ENCODE measurements at places on chromosomes 1 and 21.

GRCh38 chr1:7827126-7827955 lies 25.5 kb downstream of the UTS2 start:
- peak; percentile 12 for DNase-seq

DNA sequence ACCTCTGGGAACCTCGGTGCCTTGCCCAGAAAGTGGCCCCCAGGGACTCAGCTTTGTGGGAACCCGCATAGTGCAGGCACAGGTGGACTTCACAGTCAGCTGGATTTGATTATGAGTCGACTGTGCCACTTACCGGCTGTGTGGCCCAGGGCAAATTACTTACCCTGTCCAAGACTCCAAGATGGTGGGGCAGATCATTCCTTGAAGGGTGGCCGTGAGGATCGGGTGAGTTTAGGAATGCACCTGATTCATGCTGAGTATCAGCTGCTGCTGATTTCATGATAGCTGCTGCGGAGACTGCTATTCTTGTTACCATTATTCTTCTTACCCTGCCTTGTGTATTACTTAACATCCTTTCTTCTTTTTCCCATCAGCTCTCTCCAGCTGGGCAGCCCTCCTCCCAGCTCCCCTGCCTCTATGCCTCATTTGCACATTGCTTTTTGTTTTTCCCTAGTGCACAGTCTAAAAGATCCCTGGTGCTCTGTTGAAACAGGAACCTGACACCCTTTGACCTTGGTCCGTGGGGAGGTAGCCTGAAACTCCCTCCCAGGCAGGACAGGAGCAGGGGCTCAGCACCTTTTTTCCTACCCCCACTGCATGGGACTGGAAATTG lies 40.5 kb upstream of the FHAD1 start:
- DNase-seq: no peak

- no peak for DNase-seq
These were observed 618.7 kb upstream of the BRINP3 start for GRCh38 chr1:191096405-191096804.

GRCh38 chr21:45109831-45110492 lies 35.6 kb downstream of the ADARB1 start:
- DNase-seq: no peak

GRCh38 chr1:91929250-91929649 lies 20.0 kb upstream of the BRDT start:
- DNase-seq: no peak

DNA sequence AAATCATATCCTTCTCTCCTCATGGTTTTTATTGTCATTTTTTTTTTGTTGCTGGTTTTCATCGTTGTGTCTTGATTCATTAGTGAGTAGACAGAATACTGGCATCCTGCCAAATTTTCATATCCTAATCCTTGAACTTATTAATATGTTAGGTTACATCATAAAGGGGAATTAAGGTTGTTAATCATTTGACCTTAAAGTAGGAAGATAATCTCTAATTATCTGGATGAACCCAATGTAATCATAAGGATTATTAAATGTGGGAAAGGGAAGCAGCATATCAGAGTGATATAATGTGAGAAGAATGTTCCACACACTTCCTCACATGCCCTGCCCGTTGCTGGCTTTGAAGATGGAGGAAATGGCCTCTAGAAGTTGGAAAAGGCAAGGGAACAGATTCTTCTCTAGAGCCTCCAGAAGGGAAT lies 299.7 kb downstream of the HMCN1 start:
- DNase-seq: no peak

DNA sequence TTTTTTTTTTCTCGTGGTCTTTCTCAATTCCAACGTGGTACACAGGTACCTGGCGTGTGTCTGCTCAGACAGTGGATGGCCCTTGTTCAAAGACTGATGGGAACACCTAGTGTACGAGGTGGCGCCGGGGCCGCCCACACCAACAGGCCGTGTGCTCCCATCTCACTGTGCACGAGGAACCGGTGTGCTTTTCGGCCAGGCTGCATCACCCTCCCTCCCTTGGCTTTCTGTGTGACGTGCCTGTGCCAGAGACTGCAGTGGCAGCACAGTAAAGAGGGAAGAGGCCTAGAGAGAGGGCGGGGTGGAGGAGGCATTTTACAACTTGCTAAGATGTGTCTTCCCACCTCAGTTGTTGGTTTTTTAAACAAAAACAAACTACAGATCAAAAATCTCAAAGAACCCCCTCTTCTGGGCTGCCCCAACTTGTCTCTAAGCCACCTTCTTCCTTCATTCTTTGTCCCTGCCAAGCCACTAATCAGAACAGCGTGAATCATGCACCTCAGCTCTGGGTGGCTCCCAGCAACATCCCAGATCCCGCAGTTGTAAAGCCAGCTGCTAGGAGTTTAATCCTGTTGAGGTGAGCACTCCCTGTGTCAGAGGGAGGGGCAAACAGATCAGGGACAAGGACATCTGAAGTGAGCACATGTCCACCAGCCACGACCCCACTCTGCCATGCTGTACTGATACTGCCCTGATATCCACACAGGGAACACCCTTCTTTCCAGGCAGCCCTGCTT lies 20.7 kb downstream of the IRF2BP2 start:
- DNase-seq: no peak
